ENCODE measurements at places on chromosomes 7 and 10. TPM values are rescaled to one million over a fixed set of nuclear protein-coding genes. Genes with fewer than 3 reads are reported as not detected.

The KNDC1 gene
- not detected for total RNA-seq

- DNase-seq = no peak
These were observed 7.5 kb upstream of the CALD1 start for GRCh38 chr7:134771889-134772288.

DNA sequence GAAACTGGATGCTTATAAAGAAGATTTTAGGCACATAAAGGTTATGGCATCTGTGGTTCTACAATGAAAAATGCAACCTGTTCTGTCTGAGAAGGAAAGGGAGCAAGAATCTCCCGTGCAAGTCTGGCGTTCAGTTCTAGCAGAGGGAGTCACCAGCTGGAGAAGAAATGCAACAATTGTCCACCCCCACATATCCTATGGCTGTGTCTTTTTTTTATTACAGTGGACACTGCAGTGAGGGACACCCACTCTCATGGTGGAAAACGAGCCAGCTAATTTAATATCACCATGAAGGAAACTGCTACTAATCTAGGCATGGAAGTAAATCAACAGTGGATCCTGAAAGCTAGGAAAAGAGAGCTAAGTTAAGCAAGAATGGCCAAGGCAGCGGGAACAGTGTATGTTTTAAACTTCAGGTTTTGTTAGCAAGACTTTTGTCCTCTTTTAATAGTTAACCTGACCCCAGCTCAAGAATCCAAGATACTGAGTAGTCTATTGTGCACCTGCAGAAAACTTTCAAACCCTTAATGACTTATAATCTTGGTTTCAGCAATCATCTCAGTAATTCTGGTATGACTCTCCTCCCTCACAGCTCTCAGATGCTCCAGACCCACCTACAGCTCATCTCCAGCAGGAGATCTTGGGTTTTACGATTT is 149.3 kb downstream of the FGFR2 start:
- no peak for DNase-seq

The EN2 gene
- total RNA-seq = not detected

GRCh38 chr7:24441314-24442027 is 131.8 kb upstream of the PALS2 start:
- no peak for DNase-seq

All from dermis blood vessel endothelial cell (primary cell).